ENCODE measurements at places on chromosomes 6 and 20.
A peak's percentile ranks its signal among the peaks of the same experiment; 100 is the strongest.

- DNase-seq: no peak
Measured at GRCh38 chr20:46004889-46005473, 3.7 kb upstream of the MMP9 start.

GRCh38 chr6:52000064-52000463 lies 87.3 kb downstream of the PKHD1 start:
- DNase-seq: no peak

DNA sequence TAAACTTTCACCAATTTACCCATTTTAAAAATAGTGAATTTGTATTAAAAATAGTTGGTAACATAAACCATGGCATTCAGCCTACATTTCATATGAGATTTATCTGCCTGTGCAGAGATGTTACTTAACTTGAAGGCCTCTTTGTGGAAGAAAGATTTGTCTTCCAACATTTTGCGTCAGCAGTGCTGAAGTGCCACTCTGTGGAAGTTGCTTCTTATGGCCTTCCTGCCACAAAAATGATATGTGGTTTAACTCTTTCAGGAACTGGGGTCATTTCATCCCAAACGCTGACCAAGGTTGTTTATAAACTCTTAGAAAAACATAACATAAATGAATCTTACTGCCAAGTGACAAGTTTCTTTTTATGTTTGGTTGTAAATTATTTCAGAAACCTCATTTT lies 246.8 kb downstream of the ARID1B start:
- no peak for DNase-seq

DNA sequence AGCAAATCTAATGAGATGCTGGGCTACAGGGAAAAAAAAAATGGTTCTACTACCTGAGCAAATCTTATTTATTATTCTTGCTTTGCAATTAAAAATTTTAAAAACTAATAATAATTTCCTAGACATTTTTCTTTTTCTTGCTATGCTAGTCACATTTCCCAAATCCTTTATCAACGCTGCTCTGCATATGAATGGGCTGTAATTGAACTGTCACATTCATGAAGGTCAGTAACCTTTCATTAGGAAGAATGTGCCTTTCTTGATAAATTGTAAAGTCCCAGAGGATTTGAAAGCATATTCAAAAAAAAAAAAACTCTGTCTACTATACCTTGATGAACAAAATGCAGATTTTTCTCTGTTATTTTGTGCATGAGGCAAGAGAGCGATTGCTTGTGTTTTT lies 538.7 kb upstream of the ID4 start:
- no peak for DNase-seq

GRCh38 chr6:44041461-44042260 lies 85.6 kb downstream of the MRPL14 start:
- no peak for DNase-seq

DNA sequence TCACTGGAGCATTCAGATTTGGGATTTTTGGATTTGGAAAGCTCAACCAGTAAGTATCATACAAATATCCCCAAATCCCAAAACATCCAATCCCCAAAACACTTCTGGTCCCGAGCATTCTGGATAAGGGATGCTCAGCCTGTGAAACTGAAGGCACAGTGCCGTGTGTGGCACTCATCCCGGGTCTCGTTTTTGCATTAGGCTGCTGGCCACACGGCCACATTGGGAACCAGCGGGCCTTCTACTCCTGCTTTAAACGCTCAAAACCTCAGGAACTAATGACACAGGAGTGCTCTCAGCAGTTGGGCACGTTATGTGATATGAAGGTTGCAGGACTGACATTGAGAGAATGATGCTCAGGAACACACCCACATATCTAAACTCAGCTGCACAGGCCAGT lies 35.6 kb downstream of the PSMG4 start:
- DNase-seq: no peak

DNA sequence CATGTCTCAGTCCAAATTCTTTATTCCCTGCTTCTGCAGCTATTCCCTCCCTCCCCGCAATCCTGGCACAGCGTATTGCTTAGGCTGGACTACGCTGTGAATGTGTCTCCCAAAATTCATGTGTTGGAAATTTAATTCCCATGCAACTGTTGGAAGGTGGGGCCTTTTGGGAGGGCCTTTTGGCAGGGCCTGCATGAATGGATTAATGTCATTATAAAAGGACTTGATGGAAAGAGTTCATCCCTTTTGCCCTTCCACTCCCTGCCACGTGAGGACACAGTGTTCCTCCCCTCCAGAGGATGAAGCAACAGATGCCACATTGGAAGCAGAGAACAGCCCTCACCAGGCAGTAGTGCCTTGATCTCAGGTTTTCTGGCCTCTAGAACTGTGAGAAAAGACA lies 20.4 kb upstream of the NOTCH4 start:
- DNase-seq: no peak

GRCh38 chr6:39029156-39030011 lies 19.2 kb upstream of the GLP1R start:
- DNase-seq: peak; percentile 93

- no peak for DNase-seq
Measured at GRCh38 chr6:140923048-140923447, 1209.7 kb upstream of the GJE1 start.

- no peak for DNase-seq
Measured at GRCh38 chr6:158060455-158061360, 79.0 kb downstream of the SYNJ2 start.

GRCh38 chr6:159686703-159687102 lies 6.3 kb downstream of the SOD2 start:
- DNase-seq: no peak

DNA sequence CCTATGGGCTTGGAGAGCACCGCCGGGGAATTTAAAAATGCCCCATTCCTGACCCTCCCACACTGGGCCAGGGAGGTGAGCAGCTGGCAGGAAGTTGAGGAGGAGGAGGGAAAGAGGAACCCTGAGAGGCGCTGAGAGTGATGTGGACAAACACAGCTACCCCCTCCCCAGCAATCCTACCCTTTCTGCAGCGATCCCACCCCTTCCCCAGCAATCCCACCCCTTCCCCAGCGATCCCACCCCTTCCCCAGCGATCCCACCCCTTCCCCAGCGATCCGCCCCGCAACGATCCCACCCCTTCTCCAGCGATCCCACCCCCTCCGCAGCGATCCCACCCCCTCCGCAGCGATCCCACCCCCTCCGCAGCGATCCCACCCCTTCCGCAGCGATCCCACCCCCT lies 111.6 kb downstream of the SYCP2 start:
- DNase-seq: no peak

- no peak for DNase-seq
Measured at GRCh38 chr6:85273046-85273445, 176.8 kb upstream of the NT5E start.

- no peak for DNase-seq
Measured at GRCh38 chr6:46735720-46736031, 501 bp upstream of the PLA2G7 start.

- no peak for DNase-seq
Measured at GRCh38 chr20:36582322-36582721, 8.9 kb downstream of the TGIF2 start.

GRCh38 chr20:9407805-9408421 lies 106.5 kb upstream of the LAMP5 start:
- peak; percentile 81 for DNase-seq

GRCh38 chr6:10300071-10300470 lies 114.8 kb downstream of the TFAP2A start:
- no peak for DNase-seq

GRCh38 chr6:4506792-4507191 lies 269.4 kb upstream of the CDYL start:
- DNase-seq: no peak

- no peak for DNase-seq
Measured at GRCh38 chr6:56838016-56838555, 116.8 kb upstream of the BEND6 start.

GRCh38 chr20:58524814-58525213 lies 9.6 kb upstream of the APCDD1L start:
- DNase-seq: no peak

DNA sequence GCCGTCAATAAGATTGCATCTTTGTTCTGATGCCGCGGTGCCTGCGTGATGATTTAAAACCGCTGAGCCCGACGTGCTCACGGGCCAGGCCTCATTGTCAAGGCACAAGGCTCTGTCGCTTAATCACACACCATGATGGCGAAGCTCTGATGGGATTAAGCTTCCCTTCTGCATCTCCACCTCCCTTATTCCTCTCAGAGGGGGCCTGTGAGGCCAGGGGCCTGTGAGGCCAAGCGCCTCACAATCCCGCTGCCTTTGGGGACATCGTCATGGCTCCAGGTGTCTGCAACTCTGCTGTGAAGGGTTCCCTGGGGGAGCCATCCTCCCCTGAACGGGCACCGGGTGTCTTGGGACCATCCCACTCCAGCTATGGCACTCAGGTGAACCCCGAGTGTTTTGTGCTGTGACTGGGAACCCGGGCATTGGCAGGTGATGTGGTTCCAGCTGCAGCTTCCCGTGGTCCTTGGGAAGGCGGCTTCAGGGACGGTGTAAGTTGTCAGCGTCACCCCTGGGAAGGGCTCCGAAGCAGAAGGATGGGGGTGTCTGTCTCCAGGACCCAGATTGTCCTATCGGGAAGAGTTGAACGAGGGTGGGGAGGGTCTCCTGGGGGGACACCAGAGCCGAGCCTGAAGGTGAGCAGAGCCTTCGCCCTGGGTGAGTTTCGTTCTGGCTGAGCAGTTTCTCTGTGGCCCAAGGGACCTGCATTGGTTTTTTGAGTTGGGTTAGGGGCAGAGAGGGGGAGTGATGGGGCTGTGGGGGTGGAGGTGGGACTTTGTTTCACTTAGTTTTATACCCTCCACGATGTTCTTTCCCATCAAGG lies 18.0 kb upstream of the BHLHE23 start:
- no peak for DNase-seq

GRCh38 chr6:2792330-2793110 lies 27.3 kb downstream of the WRNIP1 start:
- no peak for DNase-seq

- no peak for DNase-seq
Measured at GRCh38 chr6:31836474-31837368, 9.2 kb downstream of the HSPA1B start.

GRCh38 chr6:96834070-96834469 lies 3.2 kb downstream of the GPR63 start:
- DNase-seq: no peak

DNA sequence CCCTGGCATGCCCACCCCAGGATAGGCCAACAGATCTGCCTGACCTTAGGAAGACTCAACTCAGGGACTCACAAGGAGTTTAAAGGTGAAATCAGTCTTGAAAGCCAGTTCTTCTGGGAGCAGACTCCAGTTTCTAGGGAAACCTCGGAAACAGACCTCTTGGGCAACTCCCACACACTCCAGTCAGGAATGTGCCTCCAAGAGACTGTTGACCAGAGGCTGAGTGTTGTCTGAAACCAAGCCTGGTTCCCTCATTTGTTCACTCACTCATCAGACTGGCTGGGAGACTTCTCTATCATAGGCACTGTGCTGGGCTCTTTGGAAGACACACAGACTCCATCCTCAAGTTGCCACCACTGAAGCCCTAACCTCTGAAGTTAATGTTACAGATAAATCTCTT lies 1.8 kb downstream of the TREM1 start:
- no peak for DNase-seq

DNA sequence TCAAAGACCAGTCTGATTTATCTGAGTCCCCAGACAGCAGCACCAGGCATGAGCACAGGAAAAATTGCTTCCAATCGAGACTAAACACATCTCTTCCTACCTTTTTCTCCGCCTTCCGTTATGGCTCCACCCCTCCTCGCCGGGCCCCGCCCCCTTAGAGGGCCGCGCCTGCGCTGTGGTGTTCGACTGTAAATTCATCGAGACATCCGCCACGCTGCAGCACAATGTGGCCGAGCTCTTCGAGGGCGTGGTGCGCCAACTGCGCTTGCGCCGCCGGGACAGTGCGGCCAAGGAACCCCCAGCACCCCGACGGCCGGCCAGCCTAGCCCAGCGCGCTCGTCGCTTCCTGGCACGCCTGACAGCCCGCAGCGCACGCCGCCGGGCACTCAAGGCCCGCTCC lies 8.9 kb downstream of the REM1 start:
- DNase-seq: no peak
